Breast epithelium (tissue), 4 donors: ENCODE measurements at places on chromosomes 12 and 14.
A peak's percentile ranks its signal among the peaks of the same experiment; 100 is the strongest.

GRCh38 chr12:124002021-124002644 is 29.1 kb downstream of the ZNF664 start:
- H3K27me3 ChIP-seq: no peaks in the 10 kb centered on the region
- no peak for DNase-seq
- peak overlapping the region; percentile 69 for H3K27ac ChIP-seq
- H3K4me1 ChIP-seq: no peaks in the 10 kb centered on the region

GRCh38 chr14:72563676-72564075 is 330.2 kb downstream of the DPF3 start:
- H3K27me3 ChIP-seq: no peaks in the 10 kb centered on the region
- no peak overlapping the region for H3K4me3 ChIP-seq
- H3K36me3 ChIP-seq: no peaks in the 10 kb centered on the region
- DNase-seq: no peak
- H3K4me1 ChIP-seq: no peaks in the 10 kb centered on the region
- H3K27ac ChIP-seq: no peak overlapping the region

GRCh38 chr12:120216742-120217605 is 16.1 kb upstream of the RPLP0 start:
- peaks cover 22% of the 10 kb centered on the region for H3K36me3 ChIP-seq
- no peaks in the 10 kb centered on the region for H3K4me1 ChIP-seq
- H3K27ac ChIP-seq: peak overlapping the region; percentile 1
- H3K4me3 ChIP-seq: no peak overlapping the region
- no peaks in the 10 kb centered on the region for H3K27me3 ChIP-seq

GRCh38 chr12:62305778-62306177 is 45.6 kb downstream of the USP15 start:
- H3K27ac ChIP-seq: no peak overlapping the region
- DNase-seq: no peak
- H3K36me3 ChIP-seq: peaks cover 4% of the 10 kb centered on the region
- no peaks in the 10 kb centered on the region for H3K4me1 ChIP-seq

DNA sequence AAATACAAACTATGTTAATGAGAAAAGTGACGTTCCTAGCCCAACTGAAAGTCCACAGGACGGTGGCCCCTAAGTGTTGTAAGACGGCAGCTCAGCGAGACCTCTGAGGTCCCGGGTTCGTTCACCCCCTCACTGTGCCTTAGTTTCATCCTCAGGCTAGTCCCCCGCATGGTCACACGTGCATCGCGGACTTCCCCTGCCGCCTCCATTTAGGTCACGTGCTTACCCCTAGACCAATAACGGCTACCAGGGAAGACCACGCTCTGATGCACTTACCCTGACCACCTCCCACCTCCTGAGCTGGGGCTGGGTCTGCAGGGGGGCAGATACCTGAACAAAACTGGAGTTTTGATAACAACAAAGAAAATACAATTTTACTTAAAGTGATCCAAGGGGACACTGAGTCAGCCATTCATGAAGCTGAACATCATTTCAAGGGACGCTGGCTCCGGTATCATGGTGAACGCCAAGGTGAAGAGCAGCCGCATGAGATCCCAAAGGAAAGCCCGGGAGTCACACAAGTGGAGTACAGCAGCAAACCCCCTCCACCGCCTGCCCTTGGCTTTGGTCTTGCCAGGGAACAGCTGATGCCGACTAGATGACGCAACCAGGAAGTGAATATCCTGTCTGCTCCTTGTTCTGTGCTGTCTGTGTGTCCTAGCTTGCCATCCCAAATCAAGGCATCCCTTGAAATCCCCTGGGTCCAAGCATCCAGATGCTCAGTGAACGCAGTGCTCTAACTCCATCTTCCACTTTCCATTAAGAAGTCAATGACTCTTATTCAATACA is 274.1 kb downstream of the PCNX1 start:
- no peaks in the 10 kb centered on the region for H3K4me1 ChIP-seq
- no peaks in the 10 kb centered on the region for H3K36me3 ChIP-seq
- DNase-seq: no peak
- no peaks in the 10 kb centered on the region for H3K27me3 ChIP-seq
- H3K4me3 ChIP-seq: no peak overlapping the region
- H3K27ac ChIP-seq: no peak overlapping the region
